CD4-positive, alpha-beta T cell treated with Interleukin-21 for 1 hour (primary cell): ENCODE measurements at places on chromosomes 4 and X.
A peak's percentile ranks its signal among the peaks of the same experiment; 100 is the strongest.

- no peak for DNase-seq
Measured at GRCh38 chr4:22637306-22637705, 55.4 kb upstream of the GBA3 start.

- DNase-seq: no peak
Measured at GRCh38 chr4:32117693-32118092, 1397.5 kb downstream of the PCDH7 start.

DNA sequence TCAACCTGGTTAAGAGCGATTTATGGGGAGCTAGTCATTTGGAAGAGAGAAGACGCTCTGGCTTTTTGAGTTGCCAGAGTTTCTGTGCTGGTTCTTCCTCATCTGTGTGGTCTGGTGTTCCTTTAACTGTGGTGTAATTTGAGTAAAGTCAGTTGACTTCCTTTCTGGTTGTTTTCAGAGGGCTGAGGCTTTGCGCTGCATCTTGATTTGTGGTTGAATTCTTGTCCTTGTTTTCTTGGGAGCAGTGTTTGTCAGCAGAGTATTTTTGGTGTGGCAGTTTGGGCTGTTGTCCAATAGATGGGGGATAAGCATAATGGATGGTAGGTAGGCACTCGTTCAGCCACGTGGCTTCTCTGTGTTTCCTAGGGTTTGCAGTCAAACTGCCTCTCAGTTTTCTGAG, 2143.2 kb upstream of the TENM3 start:
- no peak for DNase-seq

GRCh38 chrX:9518889-9519288, 54.0 kb downstream of the TBL1X start:
- DNase-seq: no peak

- peak; percentile 84 for DNase-seq
Measured at GRCh38 chr4:13627606-13628311, at the start of gene BOD1L1. Gene BOD1L1, minus strand, starts transcription at chr4:13627725. Its CDS starts 138 bp downstream, at chr4:13627587.

GRCh38 chr4:63965875-63966274, 443.4 kb downstream of the TECRL start:
- no peak for DNase-seq

- DNase-seq: no peak
Measured at GRCh38 chrX:68112321-68112720, 321.0 kb downstream of the OPHN1 start.

DNA sequence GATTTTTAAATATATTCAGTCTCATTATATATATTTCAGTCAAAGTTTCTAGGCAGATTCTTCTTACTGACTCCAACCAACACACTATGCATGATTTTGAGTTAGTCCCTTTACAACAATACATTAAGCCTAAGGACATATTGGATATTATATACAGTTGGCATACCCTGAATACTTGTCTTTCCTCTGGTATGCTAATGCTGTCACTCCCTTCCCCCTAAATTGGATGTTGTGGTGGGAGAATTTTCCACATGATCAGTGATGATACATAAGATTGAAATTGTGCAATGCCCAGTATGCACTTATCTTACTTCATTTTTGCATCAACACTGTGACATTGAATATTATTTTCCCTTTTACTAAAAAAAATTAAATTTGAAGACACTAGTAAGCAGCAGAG, 935.2 kb downstream of the PCDH7 start:
- no peak for DNase-seq

DNA sequence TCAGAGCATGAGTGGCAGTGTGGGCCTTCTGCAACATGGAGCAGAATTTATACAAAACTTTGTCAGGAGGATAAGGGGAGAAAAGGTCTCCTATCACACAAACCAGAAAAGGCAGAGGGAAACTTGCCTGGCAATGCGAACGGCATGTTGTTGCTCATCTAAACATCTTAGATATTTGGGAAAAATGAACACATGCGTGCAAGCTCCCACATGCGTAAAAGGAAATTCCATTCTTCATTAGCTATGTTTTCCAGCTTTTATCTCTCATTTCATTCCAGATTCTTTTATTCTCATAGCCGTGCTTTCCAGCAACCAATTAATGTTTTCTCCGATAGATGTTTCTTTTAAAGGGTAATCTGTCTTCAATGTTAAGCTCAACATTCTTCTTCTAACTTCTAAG, 31.3 kb upstream of the GBA3 start:
- DNase-seq: no peak

DNA sequence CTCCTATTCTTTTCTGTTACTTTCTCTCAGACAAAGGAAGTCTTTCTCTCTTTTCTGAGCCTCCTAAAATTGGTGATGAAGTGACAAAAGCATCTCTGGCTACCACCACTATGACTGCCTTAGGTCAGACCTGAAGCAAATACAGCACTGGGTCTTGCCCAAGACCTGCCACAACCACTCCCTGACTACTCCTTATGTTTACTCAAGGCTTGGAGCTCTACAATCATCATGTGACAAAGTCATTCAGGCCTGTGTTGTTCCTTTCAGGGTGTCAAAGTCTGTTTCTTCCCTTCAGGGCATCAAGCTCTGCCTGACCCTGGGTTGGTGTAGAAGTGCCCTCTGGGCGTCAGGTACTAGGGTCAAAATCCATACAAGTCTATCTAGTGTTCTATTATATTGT, 419.2 kb upstream of the CT83 start:
- DNase-seq: no peak
